ENCODE measurements at places on chromosomes 6 and 20.

DNA sequence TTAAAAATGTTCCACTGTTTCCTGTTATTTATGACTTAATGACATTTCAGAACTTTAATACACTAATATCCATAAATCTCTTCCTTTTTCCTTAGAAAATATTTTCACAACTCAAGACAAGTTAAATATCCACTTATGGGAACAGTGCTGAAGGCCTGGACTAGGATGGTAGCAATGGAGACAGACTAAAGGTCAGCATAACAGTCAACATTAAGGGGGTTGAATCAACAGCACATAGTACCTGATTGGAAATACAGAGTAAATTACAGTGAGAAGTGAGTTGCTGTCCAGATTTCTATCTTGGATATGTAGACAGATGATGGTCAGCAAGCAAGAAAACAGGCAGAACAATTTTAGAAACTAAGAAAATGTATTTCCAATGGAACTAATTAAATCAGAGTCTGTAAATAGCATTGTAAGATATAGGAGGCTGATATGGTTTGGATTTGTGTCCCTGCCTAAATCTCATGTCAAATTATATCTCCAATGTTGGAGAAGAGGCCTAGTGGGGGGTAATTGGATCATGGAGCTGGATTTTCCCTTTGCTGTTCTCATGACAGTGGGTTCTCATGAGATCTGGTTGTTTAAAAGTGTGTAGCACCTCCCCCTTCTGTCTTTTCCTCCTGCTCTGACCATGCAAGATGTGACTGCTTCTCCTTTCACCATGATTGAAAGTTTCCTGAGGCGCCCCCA lies 682.7 kb downstream of the MAFB start:
- no peak for DNase-seq

DNA sequence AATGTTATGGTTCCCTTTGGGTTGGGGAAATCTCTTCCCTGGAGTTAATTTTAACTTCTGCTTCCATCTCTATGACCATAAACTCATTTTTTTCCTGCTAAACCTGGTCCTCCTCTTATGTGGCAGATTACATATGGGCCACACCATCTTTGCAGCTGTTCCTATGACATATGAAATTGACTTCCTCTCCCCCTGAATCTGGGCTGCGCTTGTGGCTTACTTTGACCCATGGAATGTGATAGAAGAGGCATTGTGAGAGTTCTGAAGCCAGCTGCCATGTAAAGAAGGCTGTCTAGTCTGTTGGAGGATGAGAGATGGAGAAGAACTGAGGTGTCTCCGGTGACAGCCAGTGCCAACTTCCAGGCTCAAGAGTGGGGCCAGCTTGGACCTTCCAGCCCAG lies 100.1 kb downstream of the CDC5L start:
- DNase-seq, result no peak

GRCh38 chr6:32830936-32831335 lies 7.6 kb downstream of the TAP2 start:
- DNase-seq, result no peak

DNA sequence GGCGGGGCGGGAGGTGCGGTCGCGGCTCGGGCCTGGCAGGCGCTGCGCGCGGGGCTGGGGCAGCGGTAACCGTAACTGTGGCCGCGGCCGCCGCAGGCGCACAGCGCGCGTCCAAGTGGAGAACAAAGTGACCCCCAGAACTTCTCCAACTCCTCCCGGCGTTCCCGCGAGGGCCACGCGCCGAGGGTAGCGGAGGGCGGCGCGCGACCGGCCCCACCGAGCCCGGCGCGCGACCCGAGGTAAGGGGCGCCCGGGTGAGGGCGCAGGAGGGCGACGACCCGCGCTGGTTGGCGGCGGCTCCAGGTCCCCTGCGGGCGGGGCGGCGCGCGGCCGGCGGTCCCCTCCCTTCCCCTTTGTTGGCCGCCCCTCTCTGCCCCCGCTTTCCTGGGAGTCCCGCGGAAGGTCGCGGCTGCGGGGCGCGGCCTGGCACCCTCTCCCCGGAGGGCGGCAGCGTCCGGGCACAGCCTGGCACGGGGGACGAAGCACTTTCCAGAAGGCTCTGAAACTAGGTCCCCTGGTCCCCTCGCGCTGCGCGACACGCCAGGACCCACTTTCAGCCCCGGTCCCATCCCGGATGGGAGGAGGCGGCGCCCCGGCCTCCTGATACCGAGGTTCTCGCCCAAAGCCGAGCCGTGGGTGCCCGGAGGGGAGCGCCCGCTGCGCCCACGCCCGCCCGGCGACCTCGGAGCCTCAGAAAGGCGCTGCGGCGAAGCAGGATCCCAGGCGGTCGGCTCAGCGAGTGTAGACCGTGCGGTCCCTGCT lies at the start of gene TIAM2:
Gene TIAM2, plus strand, starts transcription at position 62 of the 762 bp plus-strand sequence. CDS start 133,909 bp downstream, outside the sequence.
- no peak for DNase-seq

DNA sequence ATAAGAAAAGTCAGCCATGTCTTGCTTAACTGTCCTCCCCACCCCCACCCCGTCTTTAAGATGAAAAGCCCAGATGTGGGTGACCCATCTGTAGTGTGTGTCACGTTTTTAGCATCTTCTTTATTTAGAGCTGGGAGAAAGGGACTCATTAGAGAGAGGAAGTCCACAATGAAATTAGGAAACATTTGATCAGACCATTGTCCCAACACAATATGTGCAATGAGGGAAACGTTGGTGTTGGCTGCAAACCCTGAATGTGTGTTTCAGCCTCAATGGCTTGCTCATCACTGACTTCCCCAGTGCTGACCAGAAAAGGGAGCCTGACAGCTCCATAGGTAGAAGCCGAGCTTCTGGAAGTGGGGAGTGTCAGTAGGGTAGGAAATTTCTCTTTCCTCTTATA lies 475.7 kb downstream of the CD83 start:
- DNase-seq, result no peak

DNA sequence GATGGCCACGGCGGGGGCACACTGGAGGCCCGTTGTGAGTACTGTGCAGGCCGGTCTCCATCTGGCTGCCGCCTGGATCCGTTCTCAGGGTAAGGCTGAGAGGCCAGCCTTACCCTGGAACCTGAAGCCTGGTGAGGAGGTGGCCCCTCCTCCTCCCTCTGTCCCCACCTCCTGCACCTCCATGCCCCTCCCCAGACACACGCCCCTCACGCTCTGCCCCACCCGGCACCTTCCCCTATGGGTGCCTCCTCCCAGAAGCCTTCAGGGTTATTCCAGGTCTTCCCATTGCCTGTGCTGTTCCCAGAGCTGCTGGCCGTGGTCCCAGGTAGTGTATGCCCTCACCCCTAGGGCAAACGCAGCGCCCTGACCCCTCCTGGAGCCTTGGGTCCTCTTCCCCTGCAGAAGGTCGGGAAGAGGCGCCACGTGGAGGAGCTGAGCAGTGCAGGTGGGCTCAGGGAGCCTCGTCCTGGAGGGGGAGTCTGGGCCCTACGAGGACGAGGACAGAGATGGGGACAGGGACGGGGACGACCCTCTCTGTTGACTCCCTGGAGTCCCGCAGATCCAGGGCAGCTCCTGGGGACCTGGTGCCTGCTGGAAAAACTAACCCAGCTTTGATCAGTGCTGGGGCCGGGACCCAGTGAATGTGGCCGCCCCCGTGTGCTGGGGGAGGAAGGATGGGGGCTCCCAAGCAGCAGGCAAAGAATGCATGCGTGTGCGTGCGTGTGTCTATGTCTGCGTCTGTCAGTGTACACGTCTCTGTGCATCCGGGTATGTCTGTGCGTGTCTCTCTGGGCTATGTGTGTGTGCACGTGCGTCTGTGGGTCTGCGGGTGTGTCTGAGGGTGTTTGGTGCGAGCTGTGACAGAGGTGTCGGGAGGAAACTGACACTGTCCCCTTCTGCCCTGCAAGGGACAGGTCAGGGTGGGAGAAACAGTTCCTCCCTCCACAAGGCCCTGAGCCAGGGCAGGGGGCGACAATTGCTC lies 8.2 kb upstream of the HRH3 start:
- no peak for DNase-seq

DNA sequence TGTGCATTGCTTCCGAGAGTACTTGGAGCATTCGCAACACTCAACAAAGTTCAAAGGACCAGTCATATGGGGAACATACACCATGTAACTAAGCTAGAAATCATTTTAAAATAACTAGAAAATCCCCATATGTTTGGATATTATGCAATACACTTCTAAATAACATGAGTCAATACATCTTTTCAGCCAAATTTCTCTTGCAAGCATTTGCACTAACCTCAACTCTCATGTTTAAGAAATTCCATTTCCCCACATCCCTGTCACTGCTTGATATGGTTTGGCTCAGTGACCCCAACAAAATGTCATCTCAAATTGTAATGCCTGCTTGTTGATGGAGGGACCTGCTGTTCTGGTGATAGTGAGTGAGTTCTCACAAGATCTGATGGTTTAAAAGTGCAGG lies 85.7 kb upstream of the CST7 start:
- DNase-seq, result no peak
